ENCODE measurements at places on chromosomes 7 and 10.

DNA sequence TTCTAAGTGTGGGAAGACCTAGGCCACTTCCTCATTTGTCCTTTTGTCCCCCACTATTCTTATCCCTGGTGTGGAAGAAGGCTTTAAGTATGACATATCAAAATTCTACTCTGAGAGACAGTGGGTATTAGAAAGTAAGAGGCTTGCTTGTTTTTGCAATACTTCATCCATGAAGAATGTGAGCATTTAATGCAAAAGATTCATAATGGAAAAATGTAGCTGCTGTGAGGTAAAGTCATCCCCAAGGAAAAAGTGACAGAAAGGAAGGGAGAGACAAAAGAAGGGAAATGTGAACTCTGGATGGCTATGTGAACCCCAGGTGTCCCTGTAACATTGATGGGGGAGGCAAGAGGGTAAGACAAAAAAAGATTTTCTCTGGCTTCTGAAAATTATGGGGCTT lies 607.5 kb downstream of the SORCS1 start:
- DNase-seq: no peak

DNA sequence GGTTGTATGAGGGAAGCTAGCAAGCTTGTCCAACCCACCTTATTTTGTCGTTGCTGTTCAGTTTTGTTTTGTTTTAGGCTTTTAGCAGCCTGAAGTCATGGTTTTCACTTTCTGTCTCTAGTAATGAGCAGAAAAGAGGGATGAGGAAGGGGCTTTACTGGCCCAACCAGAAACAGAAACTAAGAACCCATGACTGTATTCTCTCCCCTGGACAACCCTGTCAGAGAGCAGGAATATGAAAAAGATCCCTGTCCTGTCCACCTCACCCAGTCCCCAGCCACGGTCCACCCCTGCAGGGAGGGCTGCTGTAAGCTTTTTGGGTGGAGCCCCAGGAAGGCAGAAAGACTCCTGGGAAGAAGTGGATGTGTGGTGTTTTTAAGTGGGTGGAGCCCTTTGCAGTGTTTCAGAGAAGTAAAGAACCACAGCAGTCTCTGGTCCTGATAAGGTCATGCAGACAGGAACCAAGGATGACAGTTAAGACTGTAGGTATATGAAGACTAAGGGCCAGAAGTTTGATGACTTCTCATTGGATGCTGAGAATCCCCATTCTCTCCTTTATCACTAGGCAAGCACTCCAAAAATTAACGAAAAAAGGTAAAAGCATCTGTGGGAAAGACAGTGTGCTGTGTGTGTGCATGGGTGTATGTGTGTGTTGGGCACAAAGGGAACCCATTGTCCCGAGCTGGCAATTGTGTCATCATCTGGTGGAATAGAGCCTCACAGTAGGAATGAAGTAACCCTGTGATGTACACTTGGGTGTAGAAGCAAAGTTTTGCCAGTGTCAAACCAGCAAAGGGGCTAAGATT lies 13.8 kb downstream of the MRPL32 start:
- no peak for DNase-seq

GRCh38 chr10:102612964-102613275 lies 31.4 kb upstream of the TRIM8 start:
- DNase-seq: no peak

DNA sequence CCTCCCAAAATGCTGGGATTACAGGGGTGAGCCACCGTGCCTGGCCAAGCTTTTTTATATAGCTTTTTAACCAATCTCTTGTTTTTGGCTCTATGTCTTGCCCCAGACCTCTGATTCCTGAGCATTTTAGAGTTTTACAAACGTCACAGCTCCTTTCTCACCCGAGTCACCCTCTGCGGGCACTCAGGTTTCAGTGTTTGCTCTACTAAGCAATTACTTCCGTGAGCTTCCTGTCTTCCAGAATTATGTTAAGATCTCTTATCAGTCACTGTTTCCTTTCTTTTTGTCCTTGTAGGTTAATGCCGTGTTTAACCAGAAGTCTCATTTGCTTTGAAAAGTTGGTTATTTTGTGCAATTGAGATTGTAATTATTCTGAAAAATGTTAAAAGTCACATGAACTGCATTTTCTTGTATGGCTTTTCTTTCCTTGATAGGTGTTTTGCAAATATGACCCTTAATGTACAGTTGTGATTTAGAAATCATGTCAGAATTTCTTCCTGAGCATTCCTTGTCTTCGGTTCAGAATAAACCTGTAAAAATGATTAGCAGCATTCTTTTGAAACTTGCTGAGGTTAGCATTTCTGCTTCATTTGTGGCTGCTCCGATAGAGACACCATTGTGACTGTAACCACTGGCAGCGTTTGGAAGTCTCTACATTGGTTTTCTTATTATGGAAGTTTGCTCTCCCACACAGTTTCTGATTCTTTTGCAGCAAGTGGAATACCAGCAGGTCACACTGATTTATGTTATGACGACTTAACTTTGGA lies 4.5 kb upstream of the HKDC1 start:
- no peak for DNase-seq

- no peak for DNase-seq
These were observed 52.7 kb upstream of the FAM20C start for GRCh38 chr7:139561-140243.

GRCh38 chr7:117385363-117386109 lies 41.8 kb downstream of the ASZ1 start:
- DNase-seq: no peak

DNA sequence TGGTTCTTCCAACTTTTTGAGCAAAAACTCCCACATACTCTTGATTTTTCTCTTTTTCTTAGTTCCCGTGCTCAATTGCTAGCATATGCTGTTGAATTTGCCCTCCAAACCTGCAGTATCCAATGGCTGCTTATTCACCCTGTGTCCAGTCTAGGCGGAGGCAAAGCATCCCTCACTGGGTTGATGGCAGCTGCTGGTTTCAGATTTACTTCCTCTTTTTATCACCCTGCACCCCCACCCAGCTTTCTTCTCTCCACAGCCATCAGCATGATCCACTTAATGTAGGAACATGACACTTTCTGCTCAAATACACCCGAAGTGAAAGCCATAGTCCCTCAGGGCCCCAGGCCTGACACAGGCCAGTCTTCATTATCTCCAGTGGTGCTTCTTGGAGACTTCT lies 87.6 kb upstream of the ADARB2 start:
- DNase-seq: no peak

DNA sequence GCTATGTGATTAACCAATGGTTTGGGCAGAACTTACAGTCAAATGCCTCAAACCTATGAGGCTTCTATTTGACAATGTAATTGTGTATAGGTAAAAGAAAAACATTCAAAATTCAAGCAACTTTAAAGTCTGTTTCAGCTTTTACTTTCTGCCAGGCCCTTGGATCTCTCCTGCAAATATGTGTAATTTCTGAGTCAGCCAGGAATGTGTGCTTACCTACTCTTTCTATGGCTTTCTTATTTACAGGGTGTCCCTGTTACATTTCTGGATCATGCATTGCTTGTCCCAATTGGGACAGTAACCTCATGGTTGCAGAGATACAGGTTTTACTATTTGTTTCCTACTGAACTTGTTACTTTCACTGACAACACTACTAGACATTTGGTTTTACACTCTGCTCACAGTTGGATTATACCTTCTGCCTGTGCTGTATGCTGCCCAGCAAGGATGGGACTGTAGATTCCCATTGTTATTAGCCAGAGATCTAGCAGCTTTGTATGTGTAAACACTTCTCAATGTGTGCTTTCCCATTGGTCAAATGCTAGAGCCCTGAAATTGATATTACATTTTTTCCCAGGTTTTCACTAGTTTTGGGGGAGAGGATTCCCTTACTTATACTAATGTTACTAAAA lies 355.3 kb downstream of the ARL4A start:
- DNase-seq: no peak

DNA sequence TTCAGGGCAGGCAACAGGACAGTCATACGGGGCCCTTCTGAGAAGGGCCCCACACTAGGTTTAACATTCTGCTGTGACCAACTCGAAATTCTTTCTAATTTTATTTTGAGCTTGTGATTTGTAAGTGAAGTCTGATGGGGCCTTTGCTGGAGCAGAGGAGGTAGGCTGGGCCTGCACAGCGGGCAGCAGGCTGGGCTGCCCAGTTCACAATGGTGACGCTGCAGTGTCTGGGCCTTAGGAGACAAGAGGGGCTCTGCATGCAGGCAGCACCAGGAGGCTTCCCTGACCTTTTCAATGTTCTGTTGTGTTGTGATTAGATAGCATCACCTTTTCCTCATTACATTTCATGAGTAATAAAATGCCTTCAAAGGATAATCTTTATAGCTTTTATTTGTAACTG lies 175.1 kb downstream of the CXCL12 start:
- DNase-seq: no peak

DNA sequence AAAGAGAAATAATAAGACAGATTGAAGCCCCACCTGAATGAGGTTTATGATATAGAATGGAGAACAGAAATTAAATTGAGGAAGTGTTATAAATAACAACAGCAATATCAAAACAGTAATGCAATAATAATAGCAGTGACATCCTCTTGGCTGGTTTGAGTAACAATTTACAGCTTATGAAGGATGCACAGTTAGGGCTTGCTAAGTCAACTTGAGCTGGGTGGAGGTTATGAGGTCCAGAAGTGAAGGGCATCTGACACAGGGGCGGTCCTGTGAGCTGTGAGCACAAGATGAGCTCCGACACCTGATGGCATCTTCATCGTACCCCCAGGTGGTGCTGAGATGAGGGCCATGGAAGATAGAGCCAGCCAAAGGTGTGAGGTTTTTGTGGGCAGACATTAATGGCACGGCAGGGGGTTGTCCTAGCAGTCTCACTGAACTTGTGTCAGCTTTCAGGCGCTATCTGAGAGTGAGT lies 30.5 kb downstream of the ARHGAP22 start:
- no peak for DNase-seq

GRCh38 chr10:123133541-123134342 lies 2.0 kb upstream of the HMX3 start:
- no peak for DNase-seq

DNA sequence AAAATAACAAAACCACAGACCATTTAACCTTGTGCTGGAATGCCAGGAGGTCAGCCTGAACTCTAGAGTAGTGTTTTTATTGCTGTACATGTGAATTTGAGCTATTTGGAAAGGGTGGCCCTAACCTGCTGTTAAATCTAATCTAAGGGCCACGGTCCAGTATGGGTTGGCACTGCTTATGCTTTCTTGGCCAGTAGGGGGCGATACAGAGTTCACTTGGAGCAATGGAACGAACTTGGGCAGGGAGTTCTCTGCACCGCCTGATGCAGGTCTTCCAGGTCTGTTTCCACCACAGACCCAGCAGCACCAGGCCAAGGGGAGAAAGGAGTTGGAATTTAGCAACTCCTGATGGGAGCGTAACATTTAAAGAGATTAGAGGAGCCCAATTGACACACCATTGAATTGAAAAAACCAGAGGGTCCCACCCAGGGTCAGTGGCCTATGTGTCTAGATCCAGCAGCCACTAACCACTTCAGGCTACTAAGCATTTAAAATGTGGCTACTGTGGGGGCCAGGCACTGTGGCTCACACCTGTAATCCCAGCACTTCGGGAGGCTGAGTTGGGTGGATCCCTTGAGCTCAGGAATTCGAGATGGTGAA lies 75.7 kb upstream of the EFCAB10 start:
- DNase-seq: no peak

DNA sequence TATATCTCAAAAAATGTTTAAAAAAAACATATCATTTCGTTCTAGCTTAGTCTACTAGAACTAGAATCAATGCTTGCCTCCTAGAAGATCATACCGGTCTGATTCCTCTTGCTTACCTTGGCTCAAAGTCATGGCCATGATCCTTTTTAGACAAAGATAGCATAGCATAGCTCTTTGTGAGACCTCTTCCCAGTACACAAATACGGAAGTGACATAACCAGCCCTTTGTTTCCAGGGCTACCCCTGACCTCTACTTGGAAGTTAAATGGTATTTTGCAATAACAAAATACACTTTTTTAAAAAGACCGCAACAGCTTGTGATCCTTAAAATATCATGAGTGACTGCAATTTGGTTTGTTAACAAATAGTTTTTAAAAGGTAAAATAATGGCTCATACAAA lies 130.7 kb upstream of the NOBOX start:
- no peak for DNase-seq

DNA sequence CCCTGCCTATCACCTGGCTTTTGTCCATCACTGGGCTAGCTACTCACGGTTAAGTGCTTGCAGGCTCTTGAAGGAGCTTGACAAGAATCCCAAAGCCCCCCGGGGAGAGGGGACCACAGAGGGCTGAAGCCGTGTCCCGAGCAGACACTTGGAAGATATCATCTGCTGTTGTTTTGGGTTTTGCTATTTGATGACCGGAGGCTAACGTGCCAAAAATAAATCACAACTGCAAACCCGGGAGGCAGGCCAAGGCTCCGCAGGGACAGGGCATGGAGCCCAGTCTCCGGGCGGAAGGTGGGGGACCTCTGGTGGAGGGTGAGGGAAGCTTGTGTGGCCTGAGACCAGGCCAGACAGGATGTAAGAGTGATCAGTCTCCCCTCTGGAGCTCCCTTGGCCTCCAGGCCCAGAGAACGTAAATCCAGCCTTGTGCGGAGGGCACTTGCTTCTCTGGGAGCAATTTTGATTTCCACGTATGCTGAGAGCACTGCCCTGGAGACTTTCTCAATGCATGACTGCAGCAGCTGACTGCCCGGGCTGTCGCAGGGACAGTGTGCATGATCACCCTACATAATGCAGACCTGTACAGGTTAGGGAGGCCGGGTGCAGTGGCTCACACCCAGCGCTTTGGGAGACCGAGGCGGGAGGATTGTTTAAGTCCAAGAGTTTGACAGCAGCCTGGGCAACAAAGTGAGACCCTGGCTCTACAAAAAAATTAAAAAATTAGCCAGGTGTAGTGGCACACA lies at the start of gene PHKG1:
PHKG1 (minus strand) TSS at position 164 of the 743 bp plus-strand sequence. CDS start 4,011 bp downstream, outside the sequence.
- DNase-seq: peak; percentile 50

- DNase-seq: no peak
These were observed 26.7 kb downstream of the PSAP start for GRCh38 chr10:71824333-71824732.

DNA sequence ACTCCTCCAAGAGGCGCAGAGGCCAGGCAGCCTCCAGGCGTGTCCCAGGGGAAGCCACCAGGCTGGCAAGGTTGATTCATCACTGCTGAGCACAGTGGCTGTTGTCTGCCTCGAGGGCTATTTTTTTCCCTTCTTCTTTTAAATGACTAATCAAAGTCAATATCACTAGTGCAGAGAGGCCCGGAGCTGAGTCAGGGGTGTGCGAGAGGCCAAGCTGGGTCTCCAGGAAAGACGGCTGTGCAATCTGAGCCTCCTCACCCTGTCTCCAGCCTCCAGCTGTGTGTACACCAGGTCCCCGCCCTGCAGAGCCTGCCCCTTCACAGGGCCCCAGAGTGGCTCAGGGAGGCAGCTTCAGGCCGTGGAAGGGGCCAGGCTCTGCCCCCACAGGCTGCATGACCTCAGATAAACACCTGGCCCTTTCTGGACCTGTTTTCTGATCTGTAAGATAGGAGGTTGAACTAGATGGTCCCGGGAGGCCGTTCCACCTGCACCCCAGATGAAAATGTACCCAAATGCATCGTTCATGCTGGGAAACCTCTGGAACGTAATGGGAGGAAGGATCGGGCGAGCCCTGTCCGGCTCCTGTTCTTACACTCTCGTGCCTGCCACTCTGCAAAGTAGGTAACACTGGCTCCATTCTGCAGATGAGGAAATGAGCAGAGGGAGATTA lies 3.7 kb downstream of the STX1A start:
- DNase-seq: peak; percentile 82

Data from AG04450 (cell line).